Stimulated activated CD4-positive, alpha-beta T cell treated with anti-CD3 and anti-CD28 coated beads, Interleukin-1b, Interleukin-23, amount 100 ng/mL, for 1 hour (primary cell): ENCODE measurements at places on chromosomes 3 and 15.

- no peak for DNase-seq
These were observed 16.4 kb downstream of the FAM107A start for GRCh38 chr3:58560771-58561311.

DNA sequence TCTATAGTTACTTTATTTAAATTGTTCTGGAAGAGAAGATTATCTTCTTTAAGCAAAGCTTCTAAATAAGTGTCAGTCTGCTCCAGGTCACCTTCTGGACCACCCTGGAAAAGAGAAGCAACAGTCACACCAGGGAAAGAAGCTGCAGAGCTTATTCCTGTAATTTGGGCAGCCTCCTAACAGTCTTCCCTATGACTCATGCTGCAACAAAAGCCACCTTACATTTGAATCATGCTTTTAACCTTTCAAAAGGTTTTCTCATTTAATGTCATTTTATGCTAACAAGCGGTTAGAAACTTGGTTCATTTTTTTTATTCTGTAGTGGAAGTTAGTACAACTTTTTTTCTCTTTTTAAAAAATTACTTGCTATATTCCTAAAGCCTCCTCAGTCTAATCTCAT, 5.3 kb upstream of the GUCA1C start:
- DNase-seq: no peak

DNA sequence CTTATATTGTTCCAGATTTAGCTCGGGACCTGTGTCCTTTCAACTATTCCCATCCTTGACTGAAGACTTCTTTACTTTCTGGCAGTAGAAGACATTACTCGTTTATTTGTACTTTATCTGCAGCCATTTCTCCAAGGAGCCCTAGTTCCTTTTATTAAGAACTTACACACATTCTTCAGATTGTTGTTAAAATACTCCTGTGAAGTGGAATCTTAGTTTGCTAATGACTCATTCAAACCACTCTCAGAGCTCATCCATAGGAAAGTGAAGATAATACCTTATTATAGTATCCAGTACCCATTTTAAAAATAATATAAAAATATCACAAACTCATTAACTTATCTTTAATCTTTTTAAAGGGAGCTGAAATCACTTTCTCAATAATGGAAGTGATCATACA, 63.5 kb downstream of the C3orf70 start:
- DNase-seq: no peak

GRCh38 chr3:197268294-197268693, 30.1 kb downstream of the DLG1 start:
- DNase-seq: no peak

DNA sequence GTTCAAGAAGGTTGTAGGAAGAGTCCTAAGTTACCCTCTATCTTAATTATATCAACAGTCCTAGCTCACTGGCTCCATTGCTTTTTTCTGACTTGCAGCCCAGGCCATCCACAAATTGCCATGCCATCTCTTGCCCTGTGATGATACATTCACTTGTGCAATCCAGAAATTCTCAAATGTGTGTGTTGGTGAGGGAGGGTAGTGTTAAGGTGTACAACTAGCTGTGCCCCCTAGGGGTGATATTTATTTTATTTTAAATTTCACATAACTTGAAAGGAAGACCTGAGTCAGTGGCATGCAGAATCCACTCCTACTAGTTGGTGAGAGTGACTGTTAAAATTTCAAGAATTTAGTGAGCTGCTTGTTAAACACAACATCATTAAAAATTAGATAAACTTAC, 156.1 kb upstream of the ANKRD28 start:
- DNase-seq: no peak

DNA sequence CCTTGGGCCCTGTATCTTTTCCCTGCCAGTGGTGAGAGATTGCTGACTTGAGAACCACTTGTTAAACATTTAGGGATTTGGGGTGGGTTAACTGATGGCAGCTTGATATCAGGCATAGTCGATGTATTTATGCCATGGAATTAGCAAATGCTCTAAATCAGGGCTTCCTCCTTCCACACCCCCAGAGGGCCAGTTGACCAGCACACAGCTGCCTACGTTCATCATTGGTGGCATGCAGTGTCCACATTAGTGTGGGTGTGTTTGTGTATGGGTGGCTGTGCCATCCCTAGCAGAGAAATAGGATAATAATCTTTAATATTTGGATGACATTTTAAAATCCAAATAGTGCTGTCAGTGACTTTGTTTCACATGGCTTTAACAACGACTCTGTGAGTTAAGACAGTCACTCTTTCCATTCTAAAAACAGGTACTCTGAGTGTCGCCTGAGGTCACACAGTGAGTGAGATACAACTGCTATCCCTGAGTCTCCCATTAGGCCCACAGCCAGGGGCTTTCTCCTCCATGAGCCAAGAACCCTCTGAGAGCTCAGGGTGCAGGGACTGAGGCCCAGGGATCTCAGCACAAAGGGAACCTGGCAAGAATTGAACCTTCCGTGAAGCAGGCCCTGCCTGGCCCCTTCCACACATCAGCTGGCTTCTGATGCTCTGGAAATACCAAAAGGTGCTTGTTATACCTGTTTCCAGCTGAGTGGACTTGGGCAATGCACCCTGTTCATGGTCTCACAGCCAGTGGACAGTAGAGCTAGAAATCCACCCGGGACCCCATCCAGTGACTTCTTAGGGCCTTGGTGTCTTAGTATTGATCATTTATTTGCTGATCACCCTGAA, 4.3 kb upstream of the LTF start:
- DNase-seq: no peak

DNA sequence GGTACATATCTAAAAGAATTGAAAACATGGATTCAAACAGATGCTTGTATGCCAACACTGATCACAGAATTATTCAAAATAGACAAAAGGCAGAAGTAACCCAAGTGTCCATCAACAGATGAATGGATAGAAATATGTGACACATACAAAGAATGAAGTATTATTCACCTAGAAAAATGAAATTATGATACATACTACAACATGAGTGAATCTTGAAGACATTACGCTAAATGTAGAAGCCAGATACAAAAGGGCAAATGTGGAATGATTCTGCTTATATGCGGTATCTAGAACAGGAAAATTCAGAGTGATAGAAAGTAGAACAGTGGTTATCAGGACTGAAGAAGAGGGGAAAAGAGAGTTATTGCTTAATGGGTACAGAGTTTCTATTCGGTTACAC, 26.2 kb upstream of the SLC12A8 start:
- no peak for DNase-seq

DNA sequence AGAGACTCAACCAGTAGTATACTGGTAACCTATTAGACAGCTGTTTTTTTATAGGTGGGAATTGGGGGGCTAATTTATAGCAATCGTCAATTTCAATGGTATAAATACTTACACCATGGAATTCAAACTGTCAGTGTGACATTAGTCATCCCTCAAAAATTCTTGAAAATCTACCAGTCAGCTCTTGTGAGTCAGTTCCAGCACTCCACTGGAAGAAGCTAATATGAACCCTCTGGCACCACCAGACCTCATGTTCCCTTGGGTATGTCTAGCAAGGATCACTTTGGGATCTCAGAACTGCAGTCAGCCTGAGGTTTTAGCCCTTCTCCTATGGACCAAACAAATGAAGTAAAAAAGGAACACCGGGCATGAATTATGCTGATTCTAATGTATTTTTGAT, 11.8 kb upstream of the UACA start:
- DNase-seq: no peak

GRCh38 chr15:22933641-22934061, 46.5 kb downstream of the CYFIP1 start:
- DNase-seq: no peak
